ENCODE measurements at places on chromosomes 1 and 21. TPM values are rescaled to one million over a fixed set of nuclear protein-coding genes. Genes with fewer than 3 reads are reported as not detected.
A peak's percentile ranks its signal among the peaks of the same experiment; 100 is the strongest.

Gene PLPPR4
- 0.61 TPM for total RNA-seq

- H3K27me3 ChIP-seq: no peaks in the 10 kb centered on the region
- H3K4me3 ChIP-seq: no peak overlapping the region
- no peak overlapping the region for H3K27ac ChIP-seq
- H3K36me3 ChIP-seq: no peaks in the 10 kb centered on the region
- H3K4me1 ChIP-seq: no peaks in the 10 kb centered on the region
These were observed 536.6 kb downstream of the NPHP4 start for GRCh38 chr1:5455651-5456050.

GRCh38 chr1:53957194-53957818, 11.2 kb downstream of the LRRC42 start:
- H3K27me3 ChIP-seq: no peaks in the 10 kb centered on the region
- peaks cover 1% of the 10 kb centered on the region for H3K4me1 ChIP-seq
- H3K36me3 ChIP-seq: peaks cover 8% of the 10 kb centered on the region
- no peak for DNase-seq
- no peak overlapping the region for H3K27ac ChIP-seq

DNA sequence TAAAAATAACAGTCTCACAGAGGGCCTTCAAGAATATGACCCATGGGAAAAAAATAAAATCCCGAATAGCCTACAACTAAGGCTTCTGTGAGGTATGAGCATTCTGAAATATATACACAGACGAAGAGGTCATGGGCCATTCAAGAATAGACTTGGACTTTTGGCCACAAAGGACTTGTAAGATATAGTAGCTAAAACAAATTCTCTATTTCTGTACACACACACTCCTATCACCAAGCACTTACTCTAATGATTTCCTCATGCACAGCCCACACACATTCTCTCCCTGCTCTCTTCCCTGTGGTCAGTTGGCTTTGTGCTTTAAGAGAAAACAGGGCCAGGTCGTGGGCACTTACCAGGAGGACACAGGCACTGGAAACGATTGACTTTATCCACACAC, 69.7 kb upstream of the ADAM30 start:
- H3K4me3 ChIP-seq: no peak overlapping the region
- H3K4me1 ChIP-seq: peaks cover 34% of the 10 kb centered on the region
- peak overlapping the region; percentile 0 for H3K27ac ChIP-seq
- H3K36me3 ChIP-seq: peaks cover 25% of the 10 kb centered on the region
- H3K27me3 ChIP-seq: no peaks in the 10 kb centered on the region

Gene SLC1A7
- 0.28 TPM for total RNA-seq

- H3K4me1 ChIP-seq: no peaks in the 10 kb centered on the region
- H3K27me3 ChIP-seq: no peaks in the 10 kb centered on the region
- H3K4me3 ChIP-seq: no peak overlapping the region
- H3K36me3 ChIP-seq: no peaks in the 10 kb centered on the region
- DNase-seq: no peak
These were observed 121.9 kb upstream of the IVNS1ABP start for GRCh38 chr1:185438936-185439335.

- H3K4me3 ChIP-seq: no peak overlapping the region
- no peak for DNase-seq
- no peak overlapping the region for H3K27ac ChIP-seq
- H3K36me3 ChIP-seq: no peaks in the 10 kb centered on the region
- H3K27me3 ChIP-seq: no peaks in the 10 kb centered on the region
These were observed 350.4 kb downstream of the AMY1C start for GRCh38 chr1:104100115-104100514.

DNA sequence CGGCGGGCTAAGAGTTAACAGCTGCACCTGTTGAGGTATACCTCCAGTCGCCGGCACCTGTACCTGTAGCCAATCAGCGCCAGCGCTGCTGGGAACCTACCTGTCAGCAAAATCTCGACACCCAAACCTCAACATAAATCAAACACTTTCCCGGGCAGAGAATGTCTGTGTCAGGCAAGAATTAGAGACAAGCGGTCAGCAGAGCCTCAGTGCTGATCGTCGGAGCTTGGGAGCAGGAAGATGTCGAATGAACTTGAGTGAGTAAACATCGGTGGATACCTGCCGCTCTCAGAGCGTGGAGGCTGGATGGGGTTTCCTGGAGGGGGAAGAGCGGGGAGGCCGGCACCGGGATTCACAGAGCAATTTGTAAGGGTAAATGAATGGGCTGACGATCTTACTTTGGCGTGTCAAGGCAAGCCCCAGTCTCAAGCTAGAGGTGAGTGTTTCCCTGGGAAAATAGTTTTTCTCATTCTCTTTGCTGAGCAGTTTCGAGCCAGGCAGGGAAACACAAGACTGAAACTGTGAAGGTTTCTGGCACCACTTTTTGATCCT, at the start of gene GRHL3:
Gene GRHL3, plus strand, starts transcription at position 46 of the 552 bp plus-strand sequence. Its CDS starts 195 bp downstream, at position 241.
- DNase-seq: no peak
- no peak within 1 kb of the TSS for H3K4me3 ChIP-seq
- no peaks in the 10 kb centered on the region for H3K27me3 ChIP-seq
- no peak within 1 kb of the TSS for H3K27ac ChIP-seq

Gene CR1
- total RNA-seq: 12.0 TPM

Gene SPRR3
- not detected for total RNA-seq

GRCh38 chr1:88519156-88519555, 164.9 kb upstream of the PKN2 start:
- H3K4me1 ChIP-seq: no peaks in the 10 kb centered on the region
- H3K27me3 ChIP-seq: no peaks in the 10 kb centered on the region
- no peak overlapping the region for H3K27ac ChIP-seq
- DNase-seq: no peak
- no peaks in the 10 kb centered on the region for H3K36me3 ChIP-seq
- no peak overlapping the region for H3K4me3 ChIP-seq

DNA sequence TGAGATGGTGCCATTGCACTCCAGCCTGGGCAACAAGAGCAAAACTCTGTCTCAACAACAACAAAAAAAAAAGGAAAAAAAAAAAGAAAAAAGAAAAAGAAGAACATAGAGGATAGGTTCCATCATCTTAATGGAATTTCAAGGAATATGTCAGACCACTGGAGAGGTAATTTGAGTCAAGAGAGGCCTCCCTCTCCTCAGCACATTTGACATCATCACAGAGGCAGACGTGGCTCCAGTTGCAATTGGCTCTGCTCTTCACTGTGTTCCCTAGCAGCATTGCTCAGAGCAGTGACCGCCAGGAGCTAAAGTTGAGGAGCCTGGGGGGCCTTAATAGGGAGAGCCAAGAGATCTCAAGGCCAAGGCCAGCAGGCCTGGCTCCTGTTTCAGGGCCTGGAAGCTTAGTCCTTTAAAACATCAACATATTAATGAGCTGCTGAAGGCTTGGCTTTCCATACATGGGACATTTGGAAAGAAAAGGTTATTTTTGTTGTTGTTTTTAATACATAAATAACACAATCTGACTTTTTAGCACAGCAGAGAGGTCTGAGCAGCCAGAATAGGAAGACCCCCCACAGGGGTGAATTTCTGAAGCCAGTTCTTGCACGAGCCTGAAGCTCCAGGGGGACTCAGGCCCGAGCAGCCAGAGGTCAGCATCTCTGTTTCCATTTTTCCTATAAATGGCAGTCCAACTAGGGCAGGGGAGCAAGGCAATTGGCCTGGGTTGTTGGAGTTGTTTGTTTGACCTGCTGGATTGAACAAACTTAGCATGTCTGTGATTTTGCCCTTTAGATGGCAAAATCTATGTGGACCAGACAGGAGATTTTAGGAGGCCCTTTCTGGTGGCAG, 118.3 kb upstream of the FGGY start:
- no peaks in the 10 kb centered on the region for H3K27me3 ChIP-seq
- H3K4me3 ChIP-seq: no peak overlapping the region
- no peak for DNase-seq
- no peaks in the 10 kb centered on the region for H3K36me3 ChIP-seq

DNA sequence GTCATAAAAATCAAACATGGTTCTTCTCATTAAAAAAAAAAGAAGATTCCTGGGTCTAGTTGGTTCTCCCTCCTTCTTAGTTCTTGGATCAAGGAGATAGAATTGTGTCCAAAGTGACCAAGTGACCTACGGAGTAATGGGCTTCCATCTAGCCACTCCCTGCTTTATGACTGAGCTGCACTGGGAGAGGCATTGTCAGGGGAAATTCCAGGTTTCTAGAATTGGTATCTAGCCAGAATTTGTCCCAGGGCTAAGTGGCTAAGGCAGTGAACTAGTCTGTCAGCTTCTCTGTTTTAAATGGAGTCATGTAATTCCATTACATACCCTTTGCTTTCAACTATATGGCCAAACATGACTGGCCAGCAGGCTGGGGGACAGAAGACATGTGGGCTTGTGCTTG, 40.1 kb upstream of the ERG start:
- DNase-seq: no peak
- H3K27ac ChIP-seq: no peak overlapping the region
- H3K36me3 ChIP-seq: no peaks in the 10 kb centered on the region
- H3K4me1 ChIP-seq: no peaks in the 10 kb centered on the region
- H3K4me3 ChIP-seq: no peak overlapping the region

- no peak overlapping the region for H3K4me3 ChIP-seq
- peak; percentile 60 for DNase-seq
- peaks cover 41% of the 10 kb centered on the region for H3K4me1 ChIP-seq
- H3K27ac ChIP-seq: peak overlapping the region; percentile 96
- H3K27me3 ChIP-seq: no peaks in the 10 kb centered on the region
- H3K36me3 ChIP-seq: no peaks in the 10 kb centered on the region
These were observed 17.0 kb downstream of the DHRS3 start for GRCh38 chr1:12600880-12601633.

DNA sequence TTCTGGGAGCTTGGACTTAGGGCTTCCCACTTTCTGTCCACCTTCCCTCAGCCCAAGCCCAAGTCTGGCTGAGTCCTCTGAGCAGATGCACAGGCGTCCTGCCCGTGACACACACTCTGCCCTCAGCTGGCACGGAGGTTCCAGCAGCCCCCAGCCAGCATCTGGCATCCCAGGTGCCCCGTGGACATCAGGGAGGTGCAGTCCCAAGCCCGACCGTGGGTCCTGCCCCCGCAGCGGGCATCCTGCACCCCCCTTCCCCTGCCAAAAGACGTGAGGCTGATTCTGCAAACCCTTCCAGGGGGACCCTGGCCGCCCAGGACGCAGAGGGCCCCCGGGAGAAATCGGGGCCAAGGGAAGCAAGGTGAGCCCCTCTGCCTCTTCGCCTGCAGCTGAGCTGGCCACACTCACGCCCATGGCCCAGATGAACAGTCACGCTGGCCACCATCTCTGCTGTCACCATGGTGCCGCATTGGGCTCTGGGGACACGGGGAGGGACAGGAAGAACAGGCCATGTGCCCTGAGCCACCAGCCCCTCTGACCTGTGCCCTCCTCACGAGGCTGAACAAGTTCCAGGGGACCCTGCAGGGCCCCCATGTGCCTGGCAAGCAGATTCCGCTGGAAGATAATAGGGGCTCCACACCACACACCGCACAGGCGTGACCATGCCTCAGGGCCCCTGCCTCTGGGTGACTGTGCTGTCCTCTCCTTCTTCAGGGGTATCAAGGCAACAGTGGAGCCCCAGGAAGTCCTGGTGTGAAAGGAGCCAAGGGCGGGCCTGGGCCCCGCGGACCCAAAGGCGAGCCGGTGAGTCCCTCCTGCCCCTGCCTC, 20.6 kb downstream of the COL6A2 start:
- no peak for DNase-seq
- no peaks in the 10 kb centered on the region for H3K36me3 ChIP-seq
- H3K4me3 ChIP-seq: no peak overlapping the region
